ENCODE measurements at places on chromosomes 12 and 14. TPM values are rescaled to one million over a fixed set of nuclear protein-coding genes. Genes with fewer than 3 reads are reported as not detected.

PPP1R1A gene
- total RNA-seq, result not detected

DPPA3 gene
- total RNA-seq, result not detected

RFX4 gene
- total RNA-seq, result not detected

GRCh38 chr14:53824061-53824460 lies 132.6 kb downstream of the BMP4 start:
- DNase-seq, result no peak

GRCh38 chr12:132137483-132138125 lies 6.5 kb downstream of the DDX51 start:
- no peak for DNase-seq

DNA sequence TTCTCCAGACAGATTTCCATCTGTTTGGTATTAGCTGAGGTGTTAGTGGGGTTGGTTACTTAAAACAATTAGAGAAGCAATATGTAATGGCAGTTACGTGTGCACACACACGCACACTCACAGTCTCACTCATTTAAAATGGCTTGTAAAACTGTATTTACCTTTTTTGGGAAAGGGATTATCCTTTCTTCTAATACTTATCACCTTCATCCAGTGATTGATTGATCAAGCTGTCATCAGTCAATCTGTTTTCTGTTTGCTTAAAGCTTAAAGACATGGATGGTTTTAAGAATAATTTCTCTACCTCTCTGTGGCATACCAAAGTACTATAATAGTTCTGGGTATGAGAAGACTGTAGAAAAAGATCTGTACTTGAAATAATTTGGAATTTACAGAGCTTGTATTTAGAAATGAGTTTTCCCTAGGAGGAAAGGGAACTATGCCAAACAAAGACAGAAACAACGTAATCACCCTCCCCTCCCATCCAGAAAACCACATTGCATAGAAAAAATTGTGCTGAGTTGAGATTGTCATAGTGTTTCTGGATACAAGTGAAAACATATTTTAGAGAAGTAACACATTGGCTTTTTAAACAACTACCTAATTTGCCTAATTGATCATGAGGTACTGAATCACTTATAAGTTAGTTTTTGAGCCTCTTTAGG lies 455.8 kb downstream of the PCNX1 start:
- DNase-seq, result no peak

- DNase-seq, result no peak
Observed at GRCh38 chr14:104900639-104901512, 23.8 kb upstream of the PLD4 start.

DNA sequence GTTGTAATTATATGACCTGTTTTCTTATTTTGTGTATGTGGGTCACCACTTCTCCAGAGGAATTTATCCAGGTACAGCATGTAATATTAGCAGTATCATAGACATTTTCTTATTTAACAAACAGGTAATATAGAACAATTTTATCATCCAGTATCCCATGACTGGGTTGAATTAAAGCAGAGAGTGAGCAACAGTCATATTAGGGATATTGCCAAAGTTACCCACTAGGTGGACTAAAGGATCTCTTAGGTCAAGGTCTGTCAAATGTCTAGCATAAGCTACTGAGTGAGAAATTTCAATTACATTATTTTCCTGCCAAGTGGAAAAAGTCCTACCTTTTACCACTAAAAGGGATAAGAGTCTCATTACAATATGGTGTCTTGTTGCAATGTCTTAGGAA lies 62.1 kb upstream of the TRIM9 start:
- no peak for DNase-seq

Data from naive thymus-derived CD4-positive, alpha-beta T cell (primary cell).